Forelimb muscle (tissue), 1 donor: ENCODE measurements at places on chromosomes 16 and 17. TPM values are rescaled to one million over a fixed set of nuclear protein-coding genes. Genes with fewer than 3 reads are reported as not detected.

- no peak for DNase-seq
These were observed 10.7 kb upstream of the RNF222 start for GRCh38 chr17:8408371-8408770.

DNA sequence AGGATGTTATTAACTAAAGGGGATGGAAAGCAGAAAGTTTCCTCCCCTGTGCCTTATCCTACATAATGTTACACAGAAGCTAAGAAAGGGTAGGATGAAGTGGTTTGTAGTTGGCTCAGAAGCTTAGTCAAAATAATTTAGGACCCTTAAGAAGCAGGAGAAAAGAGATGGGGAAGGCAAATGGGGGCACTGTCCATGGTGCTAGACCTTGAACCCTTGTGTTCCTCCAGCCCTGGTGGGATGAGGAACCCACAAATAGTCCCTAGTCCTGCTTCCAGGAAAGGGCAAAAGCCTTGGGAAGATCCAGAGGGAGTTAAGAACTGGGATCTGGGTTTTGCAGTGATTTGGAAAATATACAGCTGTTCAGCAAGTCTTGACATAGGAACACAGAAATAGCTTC, 54.5 kb downstream of the SLC5A11 start:
- no peak for DNase-seq

DNA sequence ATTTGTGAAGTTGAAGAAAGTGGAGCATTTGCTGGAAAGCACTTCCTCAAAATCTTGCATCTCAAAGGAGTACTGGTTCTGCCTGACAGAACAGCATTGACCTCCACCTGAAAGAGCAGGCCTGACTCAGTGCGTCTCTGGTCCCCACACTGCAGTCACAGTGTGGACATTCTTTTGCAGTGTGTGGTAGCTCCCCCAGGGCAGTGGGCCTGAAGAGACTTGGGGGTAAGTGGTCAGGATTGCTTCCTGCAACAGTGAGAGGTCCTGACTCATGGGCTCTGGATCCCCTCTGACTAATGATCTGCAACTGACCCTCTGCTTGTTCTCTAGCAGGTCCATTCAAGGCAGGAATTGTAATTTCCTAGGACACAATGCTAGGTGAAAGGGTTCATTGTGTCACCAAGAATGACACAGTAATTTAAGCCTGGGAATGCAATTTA, 204.9 kb upstream of the KCNJ16 start:
- no peak for DNase-seq

GRCh38 chr17:65850486-65850885, 289.0 kb upstream of the AXIN2 start:
- DNase-seq: no peak

The MYH13 gene
- 0.91 TPM for polyA plus RNA-seq

- DNase-seq: no peak
These were observed 251.7 kb downstream of the CPPED1 start for GRCh38 chr16:12551946-12552345.

DNA sequence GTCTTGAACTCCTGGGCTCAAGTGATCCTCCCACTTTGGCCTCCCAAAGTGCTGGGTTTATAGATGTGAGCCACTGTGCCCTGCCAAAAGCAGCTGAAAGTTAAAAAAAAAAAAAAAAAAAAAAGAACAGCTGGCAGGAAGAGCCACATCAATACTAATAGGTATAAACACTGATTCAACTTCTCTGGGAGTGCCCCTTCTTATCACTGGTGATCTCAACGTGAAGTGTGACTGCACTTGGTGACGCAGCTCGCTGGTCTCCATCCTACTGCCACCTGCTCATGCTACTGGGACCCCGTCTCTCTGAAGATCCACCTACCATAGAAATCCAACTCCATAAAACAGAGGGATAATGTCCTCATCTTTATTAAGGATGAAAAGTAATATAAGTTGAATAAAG, 40.8 kb downstream of the RNF157 start:
- DNase-seq: no peak

GRCh38 chr17:65698381-65699061, 137.1 kb upstream of the AXIN2 start:
- no peak for DNase-seq

DNA sequence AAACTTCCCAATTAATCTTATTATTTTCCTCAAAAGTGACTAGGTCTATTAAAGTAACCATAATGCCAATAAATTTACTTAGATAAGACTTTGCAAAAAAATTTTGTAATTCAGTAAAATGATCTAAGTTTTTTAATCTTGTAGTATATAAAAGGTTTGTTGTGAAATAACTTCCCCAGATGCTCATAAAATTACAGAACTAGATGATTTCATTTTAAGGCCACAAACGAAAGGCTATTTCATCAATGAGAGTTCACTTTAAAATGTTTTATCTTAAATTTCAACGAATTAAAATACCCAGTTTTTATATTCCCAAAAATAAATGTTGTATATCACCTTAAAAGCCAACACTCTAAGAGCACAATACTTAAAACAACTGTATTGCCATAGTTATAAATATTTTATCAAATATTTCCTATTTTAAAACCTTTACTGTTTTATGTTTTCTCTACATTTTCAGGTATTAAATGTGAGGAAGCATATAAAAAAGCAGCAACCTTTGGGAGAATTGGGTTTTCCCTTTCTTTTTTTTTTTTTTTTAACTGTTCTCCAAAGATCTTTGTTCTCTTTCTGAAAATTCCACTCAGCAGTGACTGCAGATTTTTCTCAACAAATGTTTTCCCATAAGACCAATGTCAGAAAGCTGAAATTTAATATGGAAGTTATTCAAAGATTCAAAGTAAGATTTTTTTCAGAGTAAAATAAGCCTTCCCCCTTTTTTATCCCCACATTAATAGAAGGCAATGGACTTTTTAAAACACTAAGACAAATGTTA, 169.9 kb downstream of the CYB561 start:
- no peak for DNase-seq
